Pancreas (tissue), 10 donors: ENCODE measurements at places on chromosomes 2 and 18. TPM values are rescaled to one million over a fixed set of nuclear protein-coding genes. Genes with fewer than 3 reads are reported as not detected.

GRCh38 chr18:2274613-2275012 is 296.7 kb downstream of the METTL4 start:
- DNase-seq: no peak
- H3K36me3 ChIP-seq: no peaks in the 10 kb centered on the region
- H3K4me3 ChIP-seq: no peak overlapping the region
- H3K27me3 ChIP-seq: no peaks in the 10 kb centered on the region
- H3K4me1 ChIP-seq: no peaks in the 10 kb centered on the region

GRCh38 chr18:37612524-37613252 is 47.1 kb upstream of the CELF4 start:
- no peak for DNase-seq
- no peaks in the 10 kb centered on the region for H3K4me1 ChIP-seq
- H3K4me3 ChIP-seq: no peak overlapping the region
- no peak overlapping the region for H3K27ac ChIP-seq

GRCh38 chr2:109000738-109001137 is 11.7 kb upstream of the EDAR start:
- H3K27me3 ChIP-seq: no peaks in the 10 kb centered on the region
- no peaks in the 10 kb centered on the region for H3K36me3 ChIP-seq
- H3K4me3 ChIP-seq: no peak overlapping the region

GRCh38 chr18:37383846-37384595 is 181.6 kb downstream of the CELF4 start:
- H3K4me1 ChIP-seq: no peaks in the 10 kb centered on the region
- H3K36me3 ChIP-seq: no peaks in the 10 kb centered on the region
- H3K27me3 ChIP-seq: no peaks in the 10 kb centered on the region
- DNase-seq: no peak
- no peak overlapping the region for H3K27ac ChIP-seq
- H3K4me3 ChIP-seq: no peak overlapping the region

DNA sequence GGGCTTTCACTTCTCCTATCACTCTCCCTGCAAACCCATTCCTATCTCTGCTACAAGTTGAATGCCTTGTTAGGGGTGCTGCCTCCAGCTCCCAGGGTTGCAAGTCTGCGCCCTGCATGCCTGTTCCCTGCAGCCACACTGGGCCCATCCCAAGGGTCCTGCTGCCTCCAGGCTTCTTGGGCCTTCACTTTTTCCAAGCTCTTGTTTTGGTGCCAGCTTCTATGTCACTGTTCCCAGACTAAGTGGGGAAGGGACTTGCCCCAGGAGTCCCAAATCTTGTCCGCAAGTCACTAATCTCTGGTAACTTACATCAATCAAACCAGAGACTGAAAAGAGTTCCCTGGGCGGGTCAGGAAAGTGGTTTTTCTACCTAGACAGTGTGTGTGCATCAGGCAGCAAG is 65.4 kb downstream of the ZCCHC2 start:
- H3K4me3 ChIP-seq: no peak overlapping the region
- no peaks in the 10 kb centered on the region for H3K27me3 ChIP-seq
- H3K27ac ChIP-seq: no peak overlapping the region

DNA sequence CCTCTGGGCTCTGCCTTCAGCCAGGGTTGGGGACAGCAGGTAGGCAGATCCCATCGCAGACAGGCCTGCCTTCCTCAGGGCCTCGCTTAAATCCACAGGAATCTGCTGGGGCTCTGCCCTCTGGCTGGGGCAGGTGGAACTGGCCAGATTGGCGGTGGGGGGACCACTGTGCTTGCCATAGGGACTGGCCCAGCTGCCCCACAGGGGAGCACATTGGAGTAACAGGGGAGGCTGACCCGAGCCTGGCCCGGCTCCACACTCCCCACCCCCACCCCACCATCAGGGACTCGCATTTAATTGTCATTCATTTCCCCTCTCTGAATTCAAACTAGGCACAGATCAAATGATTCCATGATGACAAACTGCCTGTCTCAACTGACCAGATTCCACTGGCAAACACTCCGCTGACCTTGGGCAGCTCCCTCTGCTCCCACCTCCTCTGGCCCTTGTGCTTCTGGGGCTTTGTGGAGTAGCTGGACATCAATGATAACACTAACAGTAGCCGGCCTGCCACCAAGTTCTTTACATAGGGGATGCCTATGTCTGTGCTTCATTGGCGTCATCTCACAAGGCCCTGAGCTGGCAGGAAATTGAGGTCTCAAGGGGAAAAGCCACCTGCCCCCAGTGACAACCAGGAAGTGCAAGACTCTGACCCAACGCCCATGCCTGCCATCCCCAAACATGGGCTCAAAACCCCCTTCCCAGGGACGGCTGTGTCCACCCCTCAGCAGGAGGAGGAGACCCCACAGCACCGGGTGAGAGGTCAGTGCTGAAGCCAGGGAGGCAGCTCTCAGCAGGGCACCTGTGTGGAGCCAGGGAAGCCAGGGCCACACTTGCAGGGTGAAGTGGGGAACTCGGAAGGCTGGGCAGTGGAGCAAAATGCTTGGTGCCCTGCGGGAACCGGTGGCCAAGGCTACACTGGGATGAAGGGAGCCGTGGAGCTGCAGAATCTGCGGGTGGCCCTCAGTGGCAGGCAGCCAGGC is 2.1 kb upstream of the B3GNT7 start:
- no peaks in the 10 kb centered on the region for H3K27me3 ChIP-seq
- DNase-seq: peak; percentile 77
- H3K4me1 ChIP-seq: no peaks in the 10 kb centered on the region
- no peak overlapping the region for H3K4me3 ChIP-seq
- H3K27ac ChIP-seq: no peak overlapping the region

GRCh38 chr18:8722946-8723820 is 17.8 kb downstream of the MTCL1 start:
- no peak overlapping the region for H3K27ac ChIP-seq
- no peaks in the 10 kb centered on the region for H3K4me1 ChIP-seq
- H3K36me3 ChIP-seq: no peaks in the 10 kb centered on the region

GRCh38 chr2:60331115-60331809 is 222.2 kb downstream of the BCL11A start:
- no peaks in the 10 kb centered on the region for H3K4me1 ChIP-seq
- no peak for DNase-seq
- H3K4me3 ChIP-seq: no peak overlapping the region
- H3K27me3 ChIP-seq: no peaks in the 10 kb centered on the region
- H3K27ac ChIP-seq: no peak overlapping the region

DNA sequence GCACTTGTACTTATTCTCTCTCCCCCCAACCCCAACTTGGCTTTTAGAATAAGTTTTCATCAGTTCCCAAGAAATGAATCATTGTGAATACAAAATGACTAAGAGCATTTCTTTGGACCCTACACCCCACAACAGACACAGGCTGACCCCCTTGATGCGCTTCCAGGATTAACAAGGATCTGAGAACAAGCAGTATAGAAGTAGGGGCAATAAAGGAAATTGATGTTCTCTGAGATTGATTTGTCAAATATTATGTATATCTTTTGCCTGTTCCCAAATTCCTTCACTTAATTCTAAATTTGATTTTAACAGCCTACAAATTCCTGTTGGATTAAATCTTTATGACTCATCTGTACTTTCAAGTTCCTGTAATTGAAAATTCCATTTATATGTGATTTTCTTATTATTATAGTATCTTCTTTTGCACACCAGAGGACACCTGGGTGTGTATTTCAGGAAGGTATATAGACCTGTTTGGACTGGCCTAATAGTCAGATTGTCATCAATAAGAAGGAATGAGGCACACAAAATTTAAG is 10.2 kb upstream of the PTPN4 start:
- no peaks in the 10 kb centered on the region for H3K27me3 ChIP-seq
- no peak for DNase-seq
- no peak overlapping the region for H3K27ac ChIP-seq

DNA sequence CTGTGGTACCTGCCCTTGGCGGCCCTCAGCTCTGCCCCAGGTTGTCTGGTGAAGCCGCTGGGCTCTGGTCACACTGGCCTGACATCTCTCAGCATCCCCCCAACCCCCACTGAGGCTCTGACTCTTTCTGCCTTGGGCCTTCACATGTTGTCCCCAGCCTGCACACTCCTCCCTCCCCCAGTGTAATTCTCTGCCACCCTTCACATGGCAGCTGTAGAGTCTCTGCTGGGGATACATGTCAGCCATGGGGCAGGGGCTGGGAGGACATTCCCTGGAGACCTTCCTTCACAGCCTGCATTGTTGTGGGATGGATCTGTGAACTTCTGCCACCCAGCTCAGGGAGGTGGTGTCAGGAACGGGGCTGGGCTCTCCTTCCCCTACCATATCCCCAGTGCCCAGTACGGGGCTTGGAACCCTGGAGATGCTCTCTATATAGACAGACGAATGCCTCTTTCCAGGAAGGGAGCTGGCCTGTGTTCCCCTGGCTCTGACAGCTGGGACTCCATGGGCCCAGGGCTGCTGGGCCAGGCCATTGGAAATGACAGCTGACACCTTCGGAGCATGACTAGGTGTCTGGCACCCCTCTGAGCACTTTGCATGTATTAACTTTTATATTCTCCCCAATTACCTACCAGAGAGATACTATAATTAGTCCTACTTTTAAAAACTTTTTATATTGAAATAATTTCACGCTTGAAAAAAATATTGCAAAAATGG is 151.5 kb downstream of the INHBB start:
- H3K4me1 ChIP-seq: no peaks in the 10 kb centered on the region
- no peak overlapping the region for H3K27ac ChIP-seq
- H3K27me3 ChIP-seq: no peaks in the 10 kb centered on the region
- no peak for DNase-seq
- no peaks in the 10 kb centered on the region for H3K36me3 ChIP-seq

SLC9A4 gene
- 0.03 TPM for total RNA-seq

OSBPL1A gene
- 15.1 TPM for total RNA-seq

DCDC2C gene
- not detected for total RNA-seq

FAM228A gene
- total RNA-seq: 0.32 TPM

RAB17 gene
- 40.5 TPM for total RNA-seq

UGT1A7 gene
- not detected for total RNA-seq

TCF23 gene
- total RNA-seq: 0.03 TPM

GAREM2 gene
- 2.9 TPM for total RNA-seq

ACKR3 gene
- 12.0 TPM for total RNA-seq

MATN3 gene
- total RNA-seq: 0.40 TPM

EDAR gene
- 0.41 TPM for total RNA-seq

SERPINB3 gene
- total RNA-seq: not detected
